Stimulated activated CD8-positive, alpha-beta memory T cell treated with anti-CD3 and anti-CD28 coated beads, Interleukin-4, amount 100 ng/mL, for 24 hours (primary cell): ENCODE measurements at places on chromosomes 5 and 9.

GRCh38 chr9:34010979-34011378 is 37.7 kb downstream of the UBAP2 start:
- DNase-seq: no peak

DNA sequence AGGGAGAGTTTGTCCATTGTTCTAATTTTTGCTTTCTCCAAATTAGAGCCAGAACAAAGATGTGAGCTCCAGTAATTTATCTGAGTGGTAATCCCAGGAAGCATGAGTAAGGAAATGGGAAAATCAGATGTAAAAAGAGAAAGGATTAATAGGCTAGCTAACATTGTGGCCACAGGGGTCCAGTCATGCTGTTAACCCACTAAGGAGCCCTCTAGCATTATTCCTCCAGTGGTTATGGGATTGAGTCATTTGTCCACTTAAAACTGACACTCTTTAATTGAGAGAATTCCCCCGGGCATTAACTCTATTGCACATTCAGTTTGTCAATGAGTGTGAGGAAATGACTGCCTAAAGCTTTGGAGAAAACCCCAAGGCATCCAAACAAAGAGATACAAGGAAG is 700.3 kb upstream of the TYRP1 start:
- DNase-seq: no peak

- no peak for DNase-seq
These were observed 26.3 kb downstream of the MAML1 start for GRCh38 chr5:179758955-179759354.

DNA sequence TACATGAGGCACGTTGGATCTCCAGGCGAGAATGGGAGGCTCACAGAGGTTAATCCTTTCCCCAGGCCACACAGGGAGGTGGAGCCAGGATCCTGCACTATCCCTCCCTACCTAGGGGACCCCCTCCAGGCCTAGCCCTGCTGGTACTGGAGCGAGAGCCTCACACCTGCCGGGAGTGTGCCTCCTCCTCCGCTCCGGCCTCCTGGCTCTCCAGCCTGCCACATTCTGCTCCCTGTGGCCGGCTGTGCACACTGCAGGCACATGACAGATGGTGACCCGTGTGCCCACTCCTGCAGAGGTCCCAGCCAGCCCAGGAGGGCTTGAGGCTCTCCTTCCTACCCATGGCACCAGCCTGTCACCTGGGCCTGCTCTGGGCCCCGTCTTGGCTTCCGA is 93.4 kb downstream of the RXRA start:
- no peak for DNase-seq

DNA sequence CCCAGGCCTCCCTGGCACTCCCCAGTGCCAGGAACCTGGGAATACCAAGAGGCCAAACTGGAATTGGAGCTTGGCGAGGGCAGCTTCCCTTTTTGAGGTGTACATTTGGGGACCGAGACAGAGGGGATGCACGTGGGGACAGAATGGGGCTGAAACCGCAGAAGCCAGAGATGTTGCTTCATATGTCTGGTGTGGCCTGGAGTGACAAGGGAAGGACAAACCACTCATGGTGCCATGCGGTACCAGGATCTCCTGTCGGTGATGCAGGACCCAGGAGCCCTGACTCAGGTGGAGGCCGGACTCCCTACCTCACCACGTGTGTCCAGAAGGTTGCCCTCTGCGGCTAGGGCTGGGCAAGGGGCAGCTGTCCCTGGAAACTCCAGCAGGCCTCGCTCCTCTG is 4.0 kb upstream of the CSF2 start:
- no peak for DNase-seq

DNA sequence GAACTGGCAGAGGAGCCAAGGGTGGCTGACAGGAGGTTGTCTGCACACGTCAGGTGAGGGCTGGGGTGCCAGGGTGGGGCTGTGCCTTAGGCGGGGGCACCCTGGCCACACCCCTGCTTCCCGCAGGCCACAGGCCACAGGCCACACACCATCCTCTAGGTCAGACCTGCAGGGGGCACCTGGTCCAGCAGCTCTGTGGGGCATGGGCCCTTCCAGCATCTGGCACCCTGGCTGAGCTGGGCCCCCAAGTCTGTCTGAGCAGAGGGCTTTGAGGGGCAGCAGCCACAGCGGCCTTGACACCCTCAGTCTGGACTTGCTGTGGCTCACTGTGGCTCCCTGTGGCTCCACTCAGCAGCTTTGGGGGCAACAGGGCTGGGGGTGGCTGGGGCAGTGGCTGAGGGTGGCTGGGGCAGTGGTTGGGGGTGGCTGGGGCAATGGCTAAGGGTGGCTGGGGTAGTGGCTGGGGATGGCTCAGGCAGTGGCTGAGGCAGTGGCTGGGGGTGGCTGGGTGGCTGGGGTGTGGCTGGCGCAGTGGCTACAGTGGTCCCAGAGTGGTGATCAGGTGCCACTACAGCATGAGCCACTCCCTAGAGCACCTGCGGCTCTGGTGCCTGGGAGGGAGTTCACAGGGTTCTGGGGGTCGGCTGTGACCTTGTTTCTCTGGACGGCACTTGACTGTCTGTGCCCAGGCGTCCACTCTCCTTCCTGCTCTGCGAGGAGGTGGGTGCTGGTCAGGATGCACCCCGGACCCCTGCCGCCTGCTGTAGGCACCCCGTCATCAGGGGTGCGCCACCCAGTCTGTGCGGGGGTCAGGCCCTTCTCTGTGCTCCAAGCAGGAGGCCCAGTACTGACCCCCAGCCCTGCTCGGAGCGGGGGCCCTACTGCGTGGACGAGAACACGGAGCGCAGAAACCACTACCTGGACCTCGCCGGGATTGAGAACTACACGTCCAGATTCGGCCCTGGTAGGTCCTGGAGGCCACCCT is 27.1 kb downstream of the NKD2 start:
- DNase-seq: no peak

- DNase-seq: no peak
These were observed 74.3 kb upstream of the MOCS2 start for GRCh38 chr5:53183880-53184279.
